Pulmonary artery endothelial cell (primary cell): ENCODE measurements at places on chromosomes 12 and 14. TPM values are rescaled to one million over a fixed set of nuclear protein-coding genes. Genes with fewer than 3 reads are reported as not detected.

The SLCO1A2 gene
- total RNA-seq = not detected in 2 replicates

- DNase-seq = no peak
These were observed 879.7 kb downstream of the GALC start for GRCh38 chr14:87113286-87113685.

GRCh38 chr14:99007795-99008194 lies 264.2 kb downstream of the BCL11B start:
- no peak for DNase-seq

GRCh38 chr14:105499256-105500035 lies 8.4 kb downstream of the TEDC1 start:
- DNase-seq = no peak

- peak; percentile 45 for DNase-seq
These were observed 22.4 kb downstream of the PALS1 start for GRCh38 chr14:67263499-67264149.

- no peak for DNase-seq
These were observed 14.6 kb downstream of the RAPGEF3 start for GRCh38 chr12:47744005-47744651.

DNA sequence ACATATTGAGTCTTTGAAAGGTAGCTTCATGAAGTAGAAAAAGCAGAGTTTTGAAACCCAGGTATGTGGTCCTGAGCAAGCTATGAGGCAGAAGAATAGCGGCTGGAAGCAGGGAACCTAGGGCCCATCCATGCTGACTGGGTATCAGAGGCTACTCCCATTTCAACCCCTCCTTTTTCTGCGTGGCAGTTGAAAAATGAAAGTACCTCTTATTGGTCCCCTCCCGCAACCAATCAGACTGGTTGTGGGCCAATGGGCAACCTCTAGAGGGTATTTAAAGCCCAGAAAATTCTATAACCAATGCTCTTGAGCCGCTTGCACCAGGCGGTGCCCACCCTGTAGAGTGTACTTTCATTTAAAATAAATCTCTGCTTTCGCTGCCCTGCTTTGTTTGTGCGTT lies 1.6 kb upstream of the SNRPF start:
- no peak for DNase-seq

- DNase-seq = no peak
These were observed 81.7 kb downstream of the RIN3 start for GRCh38 chr14:92595267-92595666.

GRCh38 chr14:104885973-104886689 lies 21.1 kb downstream of the CEP170B start:
- DNase-seq = no peak

DNA sequence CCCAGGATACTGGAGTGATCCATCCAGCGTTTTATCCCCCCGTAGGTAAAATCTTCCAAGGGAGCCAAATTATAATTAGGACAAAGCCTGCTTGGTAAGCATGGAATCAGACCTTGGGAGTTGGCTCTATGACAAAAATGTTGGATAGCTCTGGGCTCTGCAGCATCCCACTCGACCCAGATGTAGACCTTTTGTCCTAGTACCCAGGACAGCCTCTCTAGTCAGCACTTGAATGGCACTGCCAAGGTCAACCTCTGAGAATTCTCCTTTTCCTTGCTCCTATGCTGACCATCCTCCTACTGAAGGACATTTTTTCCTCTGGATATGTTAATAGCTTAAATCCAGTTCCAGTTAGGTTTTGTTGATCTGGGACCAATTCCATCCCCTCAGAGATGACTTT lies 104.7 kb upstream of the SLC35F4 start:
- DNase-seq = no peak

GRCh38 chr12:106445959-106446358 lies 88.4 kb downstream of the POLR3B start:
- DNase-seq = no peak

DNA sequence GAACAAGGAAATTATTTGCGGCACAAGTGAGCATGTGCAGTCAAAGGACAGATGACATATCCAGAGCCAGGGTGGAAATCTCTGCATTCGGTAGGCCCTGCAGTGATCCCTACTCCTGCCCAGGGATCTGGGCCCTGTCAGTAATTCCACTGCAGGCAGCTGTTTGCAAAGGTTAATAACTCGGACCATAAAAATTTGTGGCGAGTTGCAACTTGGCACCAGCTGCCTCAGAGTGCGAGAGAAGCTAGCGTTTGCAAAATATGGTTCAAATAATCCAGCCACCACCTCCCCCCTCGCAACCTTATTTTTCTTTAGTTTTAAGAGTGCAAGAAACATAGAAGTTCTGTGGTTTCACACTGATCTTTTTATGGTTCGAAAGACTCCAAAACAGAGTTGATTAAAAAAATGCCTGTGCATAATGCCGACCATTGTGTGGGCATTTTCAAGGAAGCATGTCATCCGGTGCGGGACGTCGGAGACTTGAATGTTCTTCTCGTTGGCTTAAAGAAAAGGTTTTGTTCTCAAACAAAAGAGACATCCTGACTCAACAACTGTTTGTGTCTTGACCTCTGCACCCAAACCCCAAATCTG lies 224.5 kb downstream of the BCL11B start:
- no peak for DNase-seq

The PLCZ1 gene
- 0.20 TPM in 1 of 2 replicates, not detected in the other for total RNA-seq

DNA sequence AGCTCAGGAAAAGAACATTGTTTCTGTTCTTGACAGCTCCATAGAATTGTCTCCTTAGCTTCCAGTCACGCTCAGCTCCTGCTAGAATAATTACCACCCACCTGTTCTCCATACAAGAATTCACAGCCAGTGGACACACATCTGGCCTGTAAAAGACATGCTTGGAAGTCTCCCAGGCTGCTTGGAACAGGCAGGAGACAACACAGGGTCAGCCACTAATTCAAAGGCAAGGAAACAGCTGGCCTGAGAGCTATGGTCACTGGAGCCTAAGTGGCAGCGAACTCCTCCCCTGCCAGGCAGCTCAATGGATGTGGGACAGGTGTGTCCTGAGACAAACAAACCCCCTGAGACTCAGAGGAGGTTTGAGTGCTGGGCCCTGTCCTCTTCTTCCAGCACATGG lies 22.9 kb upstream of the LTBP2 start:
- no peak for DNase-seq

The BBOF1 gene
- 1.3 and 1.9 TPM in 2 replicates for total RNA-seq
